ENCODE measurements at places on chromosomes 2 and 18.
A peak's percentile ranks its signal among the peaks of the same experiment; 100 is the strongest.

GRCh38 chr2:206084439-206084869 is 1.5 kb downstream of the INO80D start:
- DNase-seq: peak; percentile 78

GRCh38 chr2:33395655-33396249 is 80.7 kb upstream of the RASGRP3 start:
- no peak for DNase-seq

DNA sequence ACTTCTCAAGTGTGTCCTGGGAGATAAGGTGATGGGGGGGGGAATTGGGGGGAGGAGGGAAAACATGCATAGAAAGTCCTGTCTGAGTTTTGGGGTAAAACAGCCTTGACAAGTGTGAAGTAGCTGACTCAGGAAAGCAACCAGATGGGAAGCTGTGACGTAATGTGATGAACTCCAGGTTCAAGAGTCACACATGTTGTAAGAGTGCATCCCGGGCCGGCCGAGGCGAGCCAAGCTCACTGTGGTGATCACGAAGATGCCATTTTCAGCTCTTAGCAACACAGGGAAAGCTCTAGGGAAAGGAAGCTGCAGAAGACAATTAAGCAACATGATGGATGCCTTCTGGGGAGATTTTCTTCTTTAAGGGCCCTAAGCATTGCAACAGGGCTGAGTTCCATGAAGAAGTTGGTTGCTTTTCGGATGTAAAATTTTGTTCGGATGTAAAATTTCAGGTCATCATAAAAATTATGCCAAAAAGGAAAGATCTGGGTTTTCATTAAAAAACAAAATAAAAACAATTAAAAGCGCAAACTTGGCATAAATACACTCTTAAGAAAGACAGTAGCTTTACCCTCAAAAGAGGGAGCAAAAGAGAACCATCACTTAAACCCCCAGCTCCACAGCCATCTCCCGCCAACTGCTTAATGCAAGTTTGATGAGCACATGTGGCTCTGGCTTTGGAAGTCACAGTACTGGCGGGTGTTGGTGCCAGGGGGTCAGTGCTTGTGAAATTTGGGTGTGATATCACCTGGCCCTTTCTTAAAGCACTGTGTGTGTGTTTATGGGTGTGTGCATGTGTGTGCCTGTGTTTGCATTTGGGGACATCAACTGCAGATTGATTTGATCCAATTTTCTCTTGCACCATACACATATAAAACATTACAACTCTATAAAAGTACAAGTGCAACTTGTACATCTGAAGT is 19.1 kb downstream of the SERTAD2 start:
- DNase-seq: no peak

- no peak for DNase-seq
These were observed 67.5 kb downstream of the SPATS2L start for GRCh38 chr2:200373973-200374416.

- DNase-seq: no peak
These were observed 19.6 kb upstream of the SEH1L start for GRCh38 chr18:12928206-12928605.

DNA sequence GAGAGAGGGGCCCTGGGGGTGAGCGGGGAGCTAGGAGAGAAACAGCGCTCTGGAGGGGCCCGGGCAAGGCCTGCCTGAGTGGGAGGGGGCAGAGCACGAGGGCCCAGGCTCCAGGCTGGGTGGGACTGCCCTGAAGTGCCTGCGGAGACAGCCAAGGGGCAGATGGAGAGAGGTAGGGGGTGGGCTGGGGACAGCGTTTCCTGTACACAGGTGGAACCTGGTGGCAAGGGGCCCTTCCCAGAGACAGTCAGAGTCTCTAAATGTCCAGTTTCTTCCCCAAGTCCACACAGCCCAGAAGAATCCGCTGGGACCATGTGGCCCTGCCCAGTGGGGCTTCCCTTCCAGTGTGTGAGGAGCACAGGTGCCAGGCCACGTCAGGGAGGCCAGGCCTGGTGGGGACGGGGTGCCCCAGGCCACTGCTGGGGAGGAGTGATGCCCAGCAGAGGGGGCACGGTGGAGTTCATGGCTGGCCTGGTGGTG is 1.7 kb upstream of the GPR35 start:
- DNase-seq: no peak

DNA sequence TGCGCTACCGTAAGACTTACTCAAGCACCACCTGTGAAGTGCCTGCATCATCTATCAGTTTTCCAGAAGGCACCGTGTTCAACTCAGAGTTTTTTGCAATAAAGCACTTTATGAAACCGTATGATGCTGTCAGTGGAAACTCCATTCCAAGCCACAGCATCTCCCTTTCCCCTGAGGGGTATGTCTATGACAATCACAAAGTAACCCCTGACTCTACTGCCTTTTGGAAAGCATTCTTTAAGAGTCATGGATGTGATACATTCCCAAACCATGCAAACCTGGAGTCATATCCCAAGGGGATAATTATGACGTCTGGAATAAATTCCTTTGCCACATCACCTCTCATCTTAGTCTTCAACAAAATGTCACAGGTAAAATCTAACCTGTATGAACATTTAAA is 39.2 kb downstream of the UNC50 start:
- DNase-seq: no peak

DNA sequence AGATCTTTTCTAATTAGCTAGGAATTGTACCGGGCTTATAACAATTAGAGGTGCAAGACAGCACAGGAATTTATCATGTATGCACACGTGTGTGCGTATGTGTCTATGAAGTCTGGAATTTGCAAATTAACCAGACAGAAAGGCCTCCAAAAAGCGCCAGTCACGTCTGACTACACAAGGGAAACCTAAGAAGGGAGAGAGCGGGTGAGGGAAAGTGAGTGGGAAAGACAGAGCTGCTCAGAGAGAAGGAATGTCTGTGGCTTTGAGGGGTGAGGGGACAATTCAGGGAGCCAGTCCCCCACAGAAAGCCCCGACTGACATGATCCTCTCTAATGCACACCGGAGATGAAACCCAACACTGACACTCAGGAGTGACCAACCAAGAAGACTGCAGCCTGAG is 197.7 kb upstream of the SH3BP4 start:
- DNase-seq: peak; percentile 69

GRCh38 chr2:145927131-145927950 is 1407.4 kb upstream of the ZEB2 start:
- DNase-seq: peak; percentile 14

GRCh38 chr2:283996-284794 is 3.7 kb downstream of the ALKAL2 start:
- peak; percentile 57 for DNase-seq

DNA sequence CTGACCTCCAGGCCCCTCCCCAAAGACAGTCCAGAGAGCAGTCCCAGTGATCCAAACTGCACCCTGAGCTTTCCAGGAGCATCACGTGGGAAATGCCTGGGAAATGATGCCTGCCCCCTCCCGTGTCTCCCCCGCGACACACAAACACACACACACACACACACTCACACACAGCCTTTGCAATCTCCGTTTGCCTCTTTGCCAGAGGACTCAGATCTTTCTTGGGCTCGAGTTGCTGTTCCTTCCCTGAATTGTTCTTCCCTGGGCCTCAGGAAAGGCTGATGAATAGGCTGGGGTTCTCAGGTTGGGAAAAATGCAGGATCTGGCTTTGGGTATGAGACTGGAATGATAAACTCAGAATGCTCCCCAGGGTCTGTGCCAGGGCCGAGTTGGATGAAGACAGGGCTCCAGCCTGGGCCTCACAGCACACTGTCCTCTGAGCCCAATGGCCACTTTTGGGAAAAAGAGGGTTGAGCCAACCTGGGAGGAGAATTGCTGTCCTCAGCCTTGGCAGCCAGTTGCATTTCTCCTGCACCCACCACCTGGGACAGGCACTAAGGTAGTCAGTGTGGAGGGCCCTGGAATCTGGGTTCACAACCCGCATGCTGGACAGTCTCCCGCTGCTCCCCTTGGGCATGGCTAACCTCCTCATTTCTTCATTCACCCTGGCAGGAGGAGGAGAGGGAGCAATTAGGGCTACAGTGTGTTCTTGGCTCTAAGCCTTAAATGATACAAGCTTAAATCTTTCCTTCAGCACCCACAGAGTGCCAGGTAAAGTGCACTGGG is 43.9 kb upstream of the ATP6V1B1 start:
- DNase-seq: no peak

DNA sequence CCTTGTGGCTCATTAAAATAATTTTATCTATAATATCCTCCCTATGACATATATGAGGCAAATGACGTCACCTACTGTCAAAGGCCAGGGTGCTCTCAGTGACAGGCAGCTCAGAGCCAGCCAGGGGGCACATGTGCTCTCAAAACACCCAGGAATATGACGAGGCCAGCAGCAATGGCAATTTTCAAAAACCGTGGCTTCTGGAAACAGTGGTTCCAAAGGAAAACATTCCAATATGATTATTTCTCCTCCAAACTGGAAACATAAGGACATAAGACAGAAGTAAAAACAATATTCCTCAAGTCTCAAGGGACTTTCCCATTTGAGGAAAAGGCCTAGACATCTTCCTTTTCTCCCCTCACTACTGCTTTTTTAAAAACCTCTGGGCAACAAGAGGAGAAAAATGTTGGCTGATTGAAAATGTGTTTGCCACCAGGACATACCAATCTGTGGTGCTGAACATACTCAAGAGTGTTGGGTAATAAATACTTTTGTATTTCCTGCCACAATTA is 40.8 kb downstream of the RNF152 start:
- peak; percentile 43 for DNase-seq

DNA sequence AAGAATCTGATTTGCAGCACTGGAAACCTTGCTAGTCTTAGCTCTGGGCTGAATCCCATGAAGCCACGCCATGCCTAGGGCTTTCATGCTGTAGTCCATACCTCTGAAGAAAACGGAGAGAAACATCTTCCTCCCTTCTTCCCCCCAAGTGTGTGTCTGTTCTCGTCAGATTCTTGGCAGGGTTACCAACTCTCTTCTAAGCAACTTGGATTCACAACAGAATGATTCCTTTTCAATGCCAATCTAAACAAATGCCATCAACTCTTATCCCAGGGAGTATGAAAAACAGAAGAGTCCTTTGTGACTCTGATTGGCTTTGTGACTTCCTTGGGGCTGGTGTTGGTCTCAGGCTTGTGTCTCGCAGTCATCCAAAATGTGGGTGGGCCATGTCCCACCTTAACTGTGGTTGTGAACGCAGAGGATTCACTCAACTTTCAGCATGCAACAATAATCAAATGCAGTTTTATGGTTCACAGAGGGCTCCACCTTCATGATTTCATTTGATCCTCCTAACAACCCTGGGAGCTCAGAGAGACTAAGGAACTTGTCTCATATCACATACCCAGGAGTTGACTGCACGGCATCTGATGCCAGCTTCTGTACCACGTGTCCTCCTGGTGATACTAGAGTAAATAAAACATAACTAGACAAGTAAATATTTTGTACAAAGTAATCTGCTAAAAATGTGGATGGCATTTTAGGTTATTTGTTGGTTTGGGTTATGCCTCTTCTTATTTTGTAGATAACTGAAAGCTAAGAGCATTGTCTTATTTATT is 186.0 kb upstream of the TNP1 start:
- DNase-seq: peak; percentile 47

DNA sequence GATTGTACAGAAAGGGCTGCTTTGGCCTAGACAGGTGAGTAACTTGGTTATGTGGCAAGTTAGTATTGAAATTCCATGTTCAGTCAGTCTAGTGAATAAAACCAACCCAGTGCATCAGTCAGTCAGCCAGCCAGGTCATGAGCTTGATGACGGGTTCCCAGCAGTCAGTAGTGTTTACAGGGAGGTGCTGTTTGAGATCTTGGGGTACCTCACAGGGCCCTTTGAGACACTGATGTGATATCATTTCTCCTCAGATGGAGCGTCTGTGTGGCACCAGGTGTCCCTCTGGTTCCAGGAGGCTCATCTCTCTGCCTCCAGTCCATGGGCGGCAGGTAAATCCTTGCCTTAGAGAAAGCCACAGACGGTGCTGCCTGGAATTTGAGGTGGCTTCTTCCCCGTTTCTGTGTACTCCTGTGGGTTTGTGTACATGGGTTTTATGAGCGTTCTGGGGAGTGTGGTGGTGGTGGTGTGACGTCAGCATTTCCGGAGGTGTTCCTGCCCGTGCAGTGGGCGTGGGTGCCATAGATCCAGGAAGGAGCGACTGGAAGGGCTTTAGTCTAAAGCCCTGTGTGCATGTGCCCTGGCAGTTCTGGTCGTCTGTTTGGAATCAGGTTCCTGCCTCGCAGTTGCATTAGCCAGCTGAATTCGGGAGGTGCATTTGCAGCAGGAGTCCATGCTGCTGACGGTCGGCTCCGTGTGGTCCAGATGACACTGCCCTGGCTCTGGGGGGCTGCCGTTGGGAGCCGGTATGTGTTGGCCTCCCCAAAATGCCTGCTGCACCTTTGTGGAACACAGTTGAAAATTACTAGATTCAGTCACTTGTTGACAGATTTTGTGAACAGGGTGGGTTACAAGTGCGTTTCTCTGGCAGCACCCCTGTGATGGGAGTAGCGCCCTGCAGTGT is 2.1 kb downstream of the CTDP1 start:
- no peak for DNase-seq

DNA sequence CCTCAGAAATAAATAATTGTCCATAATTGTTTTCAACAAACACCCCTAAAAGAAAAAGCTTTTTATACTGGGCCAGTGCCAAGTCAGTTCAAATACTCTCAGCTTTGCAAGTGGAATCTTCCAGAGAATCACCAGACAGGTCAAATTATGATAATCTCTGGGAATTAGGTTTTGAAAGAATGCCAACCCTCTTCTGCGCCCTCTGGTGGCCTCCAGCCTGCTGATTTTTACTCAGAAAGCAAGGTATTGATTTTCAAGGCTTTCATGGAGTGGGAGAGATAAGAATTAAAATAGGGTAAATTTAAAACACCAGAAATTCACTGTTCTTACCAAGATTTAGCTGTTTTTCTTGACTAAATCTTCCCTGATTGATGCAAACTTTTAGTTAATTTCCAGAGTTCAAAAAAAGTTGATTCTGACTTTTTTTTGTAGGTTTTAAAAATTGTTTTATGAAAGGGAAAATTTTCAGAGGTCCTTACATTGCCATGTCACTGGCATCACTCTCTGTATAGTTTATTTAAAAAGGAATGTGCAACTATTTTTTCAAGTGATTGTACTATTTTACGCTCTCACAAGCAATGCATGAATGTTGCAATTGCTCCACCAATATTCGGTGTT is 282.9 kb upstream of the TNP1 start:
- no peak for DNase-seq
